ENCODE measurements at places on chromosomes 2 and 18.

- no peak for DNase-seq
These were observed 60.6 kb downstream of the SEMA4F start for GRCh38 chr2:74714691-74715080.

DNA sequence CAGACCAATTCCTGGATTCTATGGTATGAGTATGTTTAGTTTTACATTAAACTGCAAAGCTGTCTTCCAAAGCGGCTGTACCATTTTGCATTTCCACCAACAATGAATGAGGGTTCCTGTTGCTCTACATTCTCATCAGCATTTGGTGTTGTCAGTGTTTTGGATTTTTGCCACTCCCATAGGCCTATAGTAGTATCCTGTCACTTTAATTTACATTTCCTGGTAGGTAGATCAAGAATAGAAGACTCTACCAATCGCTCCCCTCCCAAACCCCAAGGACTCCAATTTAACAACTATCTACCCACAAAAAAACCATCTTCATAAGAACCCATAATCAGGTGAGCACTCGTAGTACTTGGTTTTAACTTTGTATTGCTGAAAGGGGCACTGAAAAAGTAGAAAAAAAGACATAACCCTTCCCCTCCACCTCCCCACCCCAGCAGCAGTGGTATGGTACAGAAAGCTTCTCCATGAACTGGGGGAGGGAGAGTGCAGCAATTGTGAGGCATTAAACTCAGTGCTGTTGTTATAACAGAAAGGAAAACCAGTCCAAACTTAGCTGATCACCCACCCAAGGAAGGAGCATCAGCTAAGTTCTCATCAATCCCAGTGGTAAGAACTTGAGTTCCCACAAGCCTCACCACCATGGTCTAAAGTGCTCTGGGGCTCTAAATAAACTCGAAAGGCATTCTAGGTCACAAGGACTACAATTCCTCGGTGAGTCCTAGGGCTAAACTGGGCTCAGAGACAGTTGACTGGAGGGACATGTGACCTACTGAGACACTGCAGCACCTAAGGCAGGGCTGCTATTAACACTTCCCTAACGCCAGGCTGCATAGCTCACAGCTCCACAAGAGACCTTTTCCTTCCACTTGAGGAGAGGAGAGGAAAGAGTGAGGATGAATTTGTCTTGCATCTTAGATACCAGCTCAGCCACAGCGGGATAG is 35.5 kb upstream of the CYTIP start:
- DNase-seq = no peak

GRCh38 chr2:155714983-155715382 is 617.5 kb downstream of the NR4A2 start:
- no peak for DNase-seq

DNA sequence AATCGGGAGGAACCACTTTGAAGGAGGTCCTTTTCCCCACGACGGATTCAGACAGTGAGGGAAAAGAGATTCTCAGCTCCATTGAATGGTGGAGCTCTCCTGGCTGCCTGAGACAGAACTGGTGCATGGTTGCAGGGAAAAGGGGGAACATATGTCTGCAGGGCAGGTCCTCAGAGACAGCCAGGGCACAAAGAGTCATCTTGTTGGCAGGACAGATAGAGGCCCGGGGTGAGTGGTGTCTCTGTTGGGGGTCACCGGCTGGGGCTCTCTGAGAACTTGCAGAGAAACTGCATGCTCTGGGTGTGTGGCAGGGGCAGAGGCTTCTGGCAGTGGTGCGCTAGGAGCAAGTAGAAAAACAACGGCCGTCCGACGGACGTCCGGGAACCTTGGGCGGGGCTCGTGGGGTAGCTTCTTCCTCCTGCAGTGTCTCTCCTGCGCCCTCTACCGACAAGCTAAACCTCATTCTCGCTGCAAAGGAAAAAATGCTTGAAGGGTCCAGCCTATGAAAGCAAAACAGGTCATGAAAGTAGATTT is 94.3 kb downstream of the CDCA7 start:
- DNase-seq = peak; percentile 53

- DNase-seq = no peak
These were observed at the start of gene SIGLEC15 for GRCh38 chr18:45825258-45826044. SIGLEC15 (plus strand) TSS chr18:45825675; CDS start chr18:45825729, 54 bp downstream.
